Neuronal stem cell (in vitro differentiated cells): ENCODE measurements at places on chromosomes 4 and X.

DNA sequence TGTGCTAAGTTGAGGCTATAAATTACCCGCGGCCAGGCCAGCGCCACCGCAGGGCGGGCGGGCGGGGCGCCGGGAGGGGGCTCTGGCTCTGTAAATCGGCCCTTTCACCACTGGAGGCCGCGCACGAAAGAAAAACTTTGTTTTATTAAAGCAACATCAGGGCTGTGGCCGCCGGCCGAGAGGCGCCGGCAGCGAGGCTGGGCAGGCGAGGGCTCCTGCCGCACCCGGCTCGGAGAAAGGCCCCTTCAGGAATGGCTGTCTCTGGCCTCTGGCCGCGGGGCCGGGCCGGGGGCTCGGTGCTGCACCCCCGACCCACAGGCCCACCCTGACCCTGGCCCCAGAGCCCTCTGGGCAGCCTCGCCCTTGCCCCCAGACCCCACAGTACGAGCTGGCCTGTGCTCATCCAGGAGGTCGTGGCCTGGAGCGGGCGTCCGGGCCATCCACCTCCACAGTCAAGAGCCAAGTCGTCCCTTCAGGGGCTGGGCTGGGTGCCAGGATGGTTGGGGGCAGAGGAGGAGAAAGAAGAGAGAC is 29.5 kb upstream of the FGFR3 start:
- no peaks in the 10 kb centered on the region for H3K36me3 ChIP-seq
- no peak for DNase-seq
- no peak overlapping the region for H3K4me3 ChIP-seq
- peaks cover 54% of the 10 kb centered on the region for H3K4me1 ChIP-seq
- no peak overlapping the region for H3K27ac ChIP-seq
- peaks cover 42% of the 10 kb centered on the region for H3K27me3 ChIP-seq

DNA sequence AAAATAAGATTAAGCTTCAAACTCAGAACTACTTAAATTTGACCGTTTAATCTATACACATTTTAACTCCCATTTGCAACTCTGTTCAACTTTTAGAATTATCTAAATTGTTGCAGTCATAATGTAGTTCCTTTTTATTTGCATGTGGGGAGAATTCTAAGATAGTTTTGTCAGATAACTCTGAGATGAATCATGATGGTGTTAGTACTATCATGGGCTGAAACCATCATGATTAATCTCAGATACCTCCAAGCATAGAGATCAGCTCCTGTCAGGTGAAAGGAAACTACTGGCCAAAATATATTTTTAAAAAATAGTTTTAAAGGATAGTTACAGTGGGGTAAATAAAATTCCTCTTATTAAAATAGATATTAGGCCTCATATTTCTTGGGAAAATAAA is 39.0 kb downstream of the FBXO8 start:
- no peaks in the 10 kb centered on the region for H3K27me3 ChIP-seq
- no peak overlapping the region for H3K27ac ChIP-seq
- no peaks in the 10 kb centered on the region for H3K4me1 ChIP-seq
- no peaks in the 10 kb centered on the region for H3K36me3 ChIP-seq
- no peak for DNase-seq
- H3K4me3 ChIP-seq = no peak overlapping the region

DNA sequence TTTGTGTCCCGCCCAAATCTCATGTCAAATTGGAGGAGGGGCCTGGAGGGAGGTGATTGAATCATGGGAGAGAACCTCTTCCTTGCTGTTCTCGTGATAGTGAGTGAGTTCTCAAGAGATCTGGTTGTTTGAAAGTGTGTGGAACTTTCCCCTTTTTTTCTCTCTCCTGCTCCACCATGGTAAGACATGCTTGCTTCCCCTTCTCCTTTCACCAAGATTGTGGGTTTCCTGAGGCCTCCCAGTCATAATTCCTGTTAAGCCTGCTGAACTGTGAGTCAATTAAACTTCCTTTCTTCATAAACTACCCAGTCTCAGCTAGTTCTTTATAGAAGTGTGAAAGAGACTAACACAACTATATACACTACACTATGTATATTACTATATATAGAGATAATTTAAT is 697.8 kb upstream of the HS3ST1 start:
- H3K4me3 ChIP-seq = no peak overlapping the region
- no peak overlapping the region for H3K27ac ChIP-seq
- H3K36me3 ChIP-seq = no peaks in the 10 kb centered on the region
- no peaks in the 10 kb centered on the region for H3K4me1 ChIP-seq
- no peak for DNase-seq

GRCh38 chr4:37392521-37393255 is 148.1 kb downstream of the NWD2 start:
- no peak overlapping the region for H3K4me3 ChIP-seq
- H3K36me3 ChIP-seq = no peaks in the 10 kb centered on the region
- no peaks in the 10 kb centered on the region for H3K27me3 ChIP-seq
- H3K4me1 ChIP-seq = peaks cover 2% of the 10 kb centered on the region
- no peak overlapping the region for H3K27ac ChIP-seq
- DNase-seq = no peak

- H3K36me3 ChIP-seq = no peaks in the 10 kb centered on the region
- DNase-seq = no peak
- no peak overlapping the region for H3K4me3 ChIP-seq
- no peaks in the 10 kb centered on the region for H3K4me1 ChIP-seq
- H3K27me3 ChIP-seq = peaks cover 98% of the 10 kb centered on the region
Measured at GRCh38 chr4:146648461-146648783, 9.7 kb downstream of the POU4F2 start.

DNA sequence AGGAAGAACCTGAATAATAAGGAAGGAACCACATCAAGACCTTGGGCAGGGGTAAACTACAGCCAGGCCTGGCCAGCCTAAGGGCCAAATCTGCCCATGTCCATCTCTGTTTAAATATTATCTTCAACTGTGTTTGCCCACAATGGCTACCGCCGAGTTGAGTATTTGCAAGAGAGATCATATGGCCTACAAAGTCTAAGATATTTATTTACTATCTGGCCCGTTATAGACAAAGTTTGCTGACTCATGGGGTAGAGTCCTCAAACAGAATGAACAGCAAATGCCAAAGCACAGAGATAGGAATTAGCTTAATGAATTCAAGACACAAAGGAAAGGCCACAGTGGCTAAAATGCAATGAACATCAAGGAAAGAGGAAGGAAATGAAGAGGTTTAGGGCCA is 44.8 kb downstream of the RPS6KA3 start:
- no peak for DNase-seq
- H3K36me3 ChIP-seq = no peaks in the 10 kb centered on the region
- no peaks in the 10 kb centered on the region for H3K4me1 ChIP-seq

GRCh38 chr4:91830681-91831395 is 472.9 kb upstream of the GRID2 start:
- H3K4me3 ChIP-seq = no peak overlapping the region
- no peaks in the 10 kb centered on the region for H3K27me3 ChIP-seq
- no peak for DNase-seq
- no peaks in the 10 kb centered on the region for H3K4me1 ChIP-seq

GRCh38 chrX:21374994-21375707 is 933 bp downstream of the CNKSR2 start:
- no peaks in the 10 kb centered on the region for H3K36me3 ChIP-seq
- peak overlapping the region; percentile 72 for H3K27ac ChIP-seq
- DNase-seq = peak; percentile 0
- H3K27me3 ChIP-seq = no peaks in the 10 kb centered on the region
- H3K4me1 ChIP-seq = peaks cover 4% of the 10 kb centered on the region
- peak overlapping the region; percentile 93 for H3K4me3 ChIP-seq

DNA sequence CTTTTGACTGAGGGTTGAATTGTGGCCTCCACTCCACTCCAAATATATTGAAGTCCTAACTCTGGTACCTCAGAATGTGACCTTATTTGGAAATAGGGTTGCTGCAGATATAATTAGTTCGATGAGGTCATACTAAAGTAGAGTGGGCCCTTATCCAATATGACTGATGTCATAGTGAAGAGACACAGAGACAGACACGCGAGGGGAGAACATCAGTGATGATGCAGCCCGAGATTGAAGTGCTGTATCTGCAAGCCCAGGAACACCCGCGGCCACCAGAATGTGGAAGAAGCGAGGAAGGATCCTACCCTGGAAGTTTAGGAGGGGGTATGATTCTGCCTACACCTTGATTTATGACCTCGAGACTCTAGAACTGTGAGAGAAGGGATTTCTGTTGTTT is 279.0 kb downstream of the ANKRD50 start:
- H3K4me3 ChIP-seq = no peak overlapping the region
- H3K27ac ChIP-seq = no peak overlapping the region
- no peaks in the 10 kb centered on the region for H3K4me1 ChIP-seq
- no peak for DNase-seq
- no peaks in the 10 kb centered on the region for H3K36me3 ChIP-seq
- no peaks in the 10 kb centered on the region for H3K27me3 ChIP-seq

DNA sequence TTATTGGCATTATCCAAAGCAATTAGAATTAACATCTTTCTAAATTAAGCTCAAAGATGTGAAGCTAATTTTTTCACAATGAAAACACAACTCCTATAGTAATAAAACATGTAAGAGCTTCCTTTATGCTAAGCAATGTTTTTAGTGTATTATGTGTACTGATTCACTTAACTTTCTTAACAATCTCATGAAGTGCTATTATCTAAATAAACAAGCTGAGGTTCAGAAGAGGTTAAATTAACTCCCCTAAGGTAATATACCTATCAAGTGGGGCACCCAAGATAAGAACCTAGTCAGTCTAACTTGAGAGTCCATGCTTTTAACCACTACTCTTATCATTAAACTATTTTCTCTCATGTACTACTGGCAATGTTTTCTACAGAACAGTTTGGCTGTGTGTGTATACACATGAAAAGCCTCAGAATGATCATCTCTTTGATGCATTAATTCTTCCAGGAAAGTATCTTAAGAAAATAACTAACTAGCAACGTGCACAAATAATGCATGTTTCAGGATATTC is 13.6 kb downstream of the G3BP2 start:
- peaks cover 12% of the 10 kb centered on the region for H3K36me3 ChIP-seq
- no peak overlapping the region for H3K4me3 ChIP-seq
- no peaks in the 10 kb centered on the region for H3K27me3 ChIP-seq
- no peaks in the 10 kb centered on the region for H3K4me1 ChIP-seq
- DNase-seq = no peak

DNA sequence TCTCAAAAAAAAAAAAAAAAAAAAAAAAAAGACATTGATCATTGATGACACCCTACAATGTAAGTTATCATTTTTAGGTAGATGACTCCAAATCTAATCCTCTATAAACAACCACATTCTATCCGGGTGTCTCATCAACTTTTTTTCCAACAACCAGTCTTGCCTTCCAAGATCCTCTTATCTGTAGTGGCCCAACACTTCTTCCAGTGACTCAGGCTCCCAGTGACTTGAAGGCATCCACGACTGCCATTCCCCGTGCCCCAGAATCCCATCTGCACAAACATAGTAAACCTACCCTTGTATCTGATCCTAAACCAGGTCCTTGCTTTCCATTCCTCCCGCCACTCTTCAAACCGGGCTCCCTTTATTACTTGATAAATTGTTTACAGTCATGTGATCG is 15.6 kb upstream of the TSPAN5 start:
- H3K27ac ChIP-seq = no peak overlapping the region
- no peak overlapping the region for H3K4me3 ChIP-seq
- H3K27me3 ChIP-seq = peaks cover 9% of the 10 kb centered on the region
- no peaks in the 10 kb centered on the region for H3K36me3 ChIP-seq

DNA sequence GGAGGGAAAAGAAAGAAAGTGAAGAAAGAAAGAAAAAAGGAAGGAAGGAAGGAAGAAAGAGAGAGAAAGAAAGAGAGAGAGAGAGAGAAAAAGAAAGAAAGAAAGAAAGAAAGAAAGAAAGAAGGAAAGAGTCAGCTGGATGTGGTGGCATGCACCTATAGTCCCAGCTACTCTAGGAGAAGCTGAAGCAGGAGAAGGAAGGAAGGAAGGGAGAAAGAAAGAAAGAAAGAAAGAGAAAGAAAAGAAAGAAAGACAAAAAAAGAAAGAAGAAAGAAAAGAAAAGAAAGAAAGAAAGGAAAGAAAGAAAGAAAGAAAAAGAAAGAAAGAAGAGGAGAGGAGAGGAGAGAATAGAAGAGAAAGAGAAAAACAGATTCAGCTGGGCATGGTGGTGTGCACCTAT is 44.3 kb upstream of the ERVMER34-1 start:
- no peak overlapping the region for H3K27ac ChIP-seq
- no peaks in the 10 kb centered on the region for H3K36me3 ChIP-seq
- no peak for DNase-seq
- H3K4me1 ChIP-seq = no peaks in the 10 kb centered on the region
- no peaks in the 10 kb centered on the region for H3K27me3 ChIP-seq
- no peak overlapping the region for H3K4me3 ChIP-seq
